ENCODE measurements at places on chromosomes 1 and 21.

- no peak for DNase-seq
These were observed 55.2 kb downstream of the MRPL37 start for GRCh38 chr1:54255026-54255702.

DNA sequence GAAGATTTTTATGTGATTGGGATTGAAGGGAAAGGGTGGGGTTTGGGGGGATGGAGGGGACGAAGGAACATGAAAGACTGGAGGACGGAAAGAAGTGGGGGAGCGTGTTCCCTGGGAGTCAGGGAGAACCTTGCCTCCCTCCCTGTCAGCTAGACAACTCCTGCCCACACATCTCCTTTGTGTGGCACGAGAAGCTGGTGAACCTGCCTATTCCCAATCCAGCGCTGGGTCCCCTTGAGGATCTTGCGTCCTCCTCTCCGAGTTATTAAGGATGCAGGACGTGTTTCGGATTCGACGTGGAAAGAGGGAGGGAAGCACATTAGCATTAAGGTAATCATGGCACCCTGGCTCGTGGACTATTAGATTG, 1.4 kb downstream of the LRRC7 start:
- no peak for DNase-seq

DNA sequence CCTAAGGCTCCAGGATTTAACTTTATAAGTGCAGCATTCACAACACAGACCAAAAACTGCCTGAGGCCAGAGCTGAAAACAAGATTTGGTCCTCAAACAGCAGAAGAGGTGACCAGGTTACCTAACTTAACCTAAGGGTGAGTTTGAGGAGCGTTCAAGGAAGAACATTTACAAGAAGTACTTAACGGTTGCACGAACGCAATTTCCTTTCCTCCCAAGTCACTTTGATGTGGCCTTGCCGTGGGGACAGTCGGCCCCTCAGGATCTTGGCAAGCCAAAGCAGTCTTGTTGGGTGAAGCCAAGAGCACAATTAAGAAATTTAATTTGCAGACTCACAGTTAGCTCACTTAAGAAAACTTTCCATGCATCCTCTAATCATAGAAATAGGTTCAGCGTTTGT, 202.6 kb upstream of the COA6 start:
- no peak for DNase-seq

GRCh38 chr1:70431874-70432273, 20.8 kb downstream of the CTH start:
- DNase-seq: no peak

- no peak for DNase-seq
These were observed 383.1 kb upstream of the ESRRG start for GRCh38 chr1:217106231-217106901.

DNA sequence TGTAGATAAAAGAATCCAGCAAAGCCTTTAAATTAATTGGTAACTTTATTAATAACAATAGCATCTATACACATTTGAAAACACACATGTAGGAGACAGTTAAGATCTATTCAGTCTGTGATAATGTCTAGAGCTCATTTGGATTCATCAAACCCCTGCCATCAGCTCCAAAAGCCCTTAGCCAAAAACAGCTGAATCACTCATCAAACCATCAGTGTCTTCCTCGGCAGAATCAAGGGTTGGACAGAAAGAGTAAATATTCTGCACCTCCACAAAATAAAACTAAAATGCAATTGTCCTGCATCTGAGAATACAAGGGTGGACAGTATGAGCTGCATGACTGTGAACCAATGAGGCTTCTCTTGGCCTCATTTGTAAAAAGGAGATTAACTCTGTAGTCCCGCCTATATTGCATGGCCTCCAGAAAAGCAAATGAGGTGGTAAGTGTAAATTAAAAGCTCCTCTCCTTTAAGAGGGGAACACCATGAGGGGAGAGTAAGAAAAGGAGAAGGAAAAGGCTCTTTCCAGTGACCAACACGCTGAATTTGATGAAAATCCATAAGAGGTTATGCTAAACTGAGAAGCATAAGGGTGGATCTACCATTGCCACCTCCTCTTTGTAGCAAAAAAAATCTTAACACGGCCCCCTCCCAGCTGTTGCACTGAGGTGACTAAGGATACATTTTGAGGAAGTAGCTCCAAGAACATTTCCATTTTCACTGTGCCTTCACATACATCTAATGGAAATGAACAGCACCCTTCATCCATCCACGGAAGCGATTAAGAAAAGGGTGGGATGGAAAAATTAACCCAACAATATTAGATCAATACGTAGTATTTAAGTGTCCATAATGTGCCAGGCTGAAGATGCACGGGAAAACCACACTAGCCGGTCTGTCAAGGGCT, 14.7 kb upstream of the BOLA1 start:
- peak; percentile 42 for DNase-seq

DNA sequence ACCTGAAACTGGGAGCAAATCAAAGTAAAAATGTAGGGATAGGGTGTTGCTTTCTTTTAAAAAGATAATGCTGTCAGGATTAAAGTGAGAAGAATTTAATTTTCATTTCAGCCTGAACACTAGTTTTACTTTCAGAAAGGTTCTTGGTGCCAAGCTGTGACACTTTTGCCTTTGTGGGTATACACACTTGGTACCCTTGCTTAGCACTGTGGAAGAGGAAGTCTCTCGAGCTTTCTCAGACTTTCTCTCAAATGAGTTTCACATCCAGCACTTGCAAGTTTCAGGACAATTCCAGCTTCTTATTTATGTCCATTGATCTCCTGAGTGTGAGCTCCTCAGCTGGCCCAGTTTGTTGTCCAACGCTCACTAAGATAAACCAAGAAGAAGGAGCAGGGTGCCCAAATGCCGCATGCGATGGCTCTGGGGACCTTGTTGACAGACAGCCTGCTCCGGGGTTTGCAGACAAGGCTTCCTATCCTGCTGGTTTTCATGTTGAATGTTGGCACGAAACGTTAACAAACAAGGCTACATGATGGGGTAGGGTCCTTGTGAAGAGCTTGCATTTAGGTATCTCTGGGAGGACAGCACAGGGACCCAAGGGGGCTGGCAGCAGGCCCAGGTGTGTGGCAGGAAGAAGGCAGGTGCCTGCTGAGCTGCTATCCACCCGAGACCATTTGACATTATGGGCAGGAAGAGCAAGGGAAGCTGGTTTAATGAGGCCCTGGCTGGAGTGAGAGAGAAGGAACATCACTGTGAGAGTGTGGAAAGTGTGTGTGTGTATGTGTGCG, 79.7 kb downstream of the POFUT2 start:
- DNase-seq: no peak

GRCh38 chr1:181508486-181509165, 25.3 kb downstream of the CACNA1E start:
- DNase-seq: no peak

DNA sequence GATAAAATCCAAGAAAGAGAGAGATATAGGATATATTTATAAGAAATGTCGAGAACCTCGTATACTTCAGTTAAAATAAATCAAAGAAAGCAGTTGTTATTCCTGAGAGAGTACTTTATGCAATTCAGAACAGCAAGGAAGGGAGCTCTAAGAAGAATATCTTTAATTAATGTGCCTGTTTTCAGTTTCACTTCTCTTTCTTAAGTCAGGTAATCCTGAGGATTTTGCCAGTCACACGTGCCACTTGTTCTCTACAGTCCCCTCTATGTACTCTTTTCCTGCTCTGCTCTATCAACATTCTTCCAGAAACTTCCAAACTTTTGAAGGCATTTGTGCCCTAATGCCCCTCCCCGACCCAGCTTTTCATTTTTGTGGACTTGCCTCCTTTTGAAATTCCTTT, 211.9 kb downstream of the AKT3 start:
- no peak for DNase-seq

- DNase-seq: no peak
These were observed 4.6 kb downstream of the KLHDC8A start for GRCh38 chr1:205351984-205352713.

- no peak for DNase-seq
These were observed 30.5 kb downstream of the ZBTB8OS start for GRCh38 chr1:32619701-32620485.

- no peak for DNase-seq
These were observed 17.8 kb upstream of the HSD17B7 start for GRCh38 chr1:162772571-162773154.

GRCh38 chr1:10870493-10871096, 74.1 kb upstream of the CASZ1 start:
- no peak for DNase-seq

DNA sequence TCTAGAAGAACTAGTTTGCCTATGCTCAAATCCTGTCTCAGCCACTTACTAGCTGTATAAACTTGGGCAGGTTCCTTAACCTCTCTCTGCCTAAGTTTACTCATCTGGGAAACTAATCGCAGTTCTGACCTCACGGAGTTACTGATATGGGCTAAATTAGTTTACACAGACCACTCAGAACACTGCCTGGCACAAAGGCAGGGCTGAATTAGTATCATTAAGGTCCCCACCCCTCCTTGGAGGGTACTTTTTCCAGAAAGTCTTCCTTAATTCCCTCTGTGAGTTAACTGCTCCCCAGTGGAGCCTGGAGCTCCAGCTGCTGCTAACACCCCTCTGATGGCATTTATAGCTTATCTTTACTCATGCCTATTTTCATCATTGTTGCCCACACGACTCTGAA, 40.3 kb downstream of the SSBP3 start:
- DNase-seq: no peak

All from GM12864 (cell line).